Amygdala (tissue), 56 donors: ENCODE measurements at places on chromosomes 12 and 14.

DNA sequence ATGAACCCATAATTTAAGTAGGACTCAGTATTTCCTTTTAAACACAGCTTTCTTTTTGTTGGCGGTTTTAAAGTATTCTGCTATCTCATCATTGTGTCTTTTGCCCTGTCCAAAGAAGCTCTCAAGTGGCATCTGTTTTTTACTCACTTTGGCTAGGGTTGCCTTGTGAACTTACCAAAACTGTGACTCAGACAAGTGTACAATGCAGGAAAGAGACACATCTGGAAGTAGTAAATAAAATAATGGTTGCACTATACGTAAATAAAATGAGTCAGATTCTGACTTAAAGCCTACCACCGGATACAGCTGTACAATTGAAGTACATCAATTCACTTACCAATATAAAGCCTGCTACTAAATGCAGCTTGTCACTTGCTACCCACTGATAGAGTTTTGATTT, 619.2 kb upstream of the LRFN5 start:
- no peak for DNase-seq

DNA sequence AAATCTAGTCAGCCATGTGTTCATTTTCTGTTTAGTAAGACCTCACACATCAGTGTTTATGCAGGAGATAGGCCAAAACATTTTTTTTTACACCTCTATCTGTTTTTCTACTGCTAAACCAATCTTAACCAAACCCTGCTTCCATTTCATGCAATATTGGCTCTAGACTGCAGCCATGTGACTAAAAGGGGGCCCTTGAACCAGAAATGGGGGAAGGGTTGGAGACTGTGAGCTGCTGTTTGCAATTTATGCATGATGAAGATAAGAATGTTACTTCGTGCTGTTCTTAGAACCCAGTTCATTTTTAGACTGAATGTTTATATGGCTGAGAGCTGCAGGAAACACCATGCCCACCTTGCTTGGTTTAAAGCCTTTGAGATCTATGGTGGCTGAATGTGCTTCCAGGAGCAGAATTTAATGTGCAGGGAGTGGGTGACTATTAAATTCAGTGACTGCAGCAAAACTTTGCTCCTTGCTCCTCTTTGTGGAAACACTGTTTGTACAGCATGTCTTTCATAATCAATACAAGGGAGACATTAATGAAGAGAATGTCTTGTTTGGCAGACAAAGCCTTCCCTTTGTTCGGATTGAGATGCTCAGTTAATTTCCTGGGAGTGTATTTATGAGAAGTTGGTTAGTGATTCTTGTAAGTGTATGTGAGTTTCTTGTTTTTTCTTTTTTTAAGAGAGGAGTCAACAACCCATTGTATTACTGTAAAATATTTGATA, 53.6 kb downstream of the CHST11 start:
- DNase-seq = no peak

GRCh38 chr14:76918256-76918781, 92.1 kb downstream of the LRRC74A start:
- no peak for DNase-seq

GRCh38 chr12:40650038-40650704, 42.1 kb upstream of the CNTN1 start:
- DNase-seq = no peak

DNA sequence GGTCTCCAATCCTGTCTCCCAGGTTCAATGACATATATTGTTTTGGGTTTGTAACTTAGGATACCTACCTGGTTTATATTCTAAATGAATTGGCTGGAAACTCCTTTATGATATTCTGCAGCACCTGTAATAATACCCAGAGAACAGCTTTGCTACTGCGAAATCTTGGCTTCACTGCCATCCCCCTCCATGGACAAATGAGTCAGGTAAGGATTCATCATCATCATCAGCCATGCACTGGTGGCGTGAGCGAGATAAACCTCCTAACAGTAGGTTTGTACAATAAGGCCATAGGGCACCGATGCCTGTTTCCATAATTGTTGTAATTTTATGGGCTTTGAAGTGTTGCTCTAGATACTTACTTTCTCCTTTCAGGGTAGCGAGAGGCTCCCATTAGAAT, 10.7 kb downstream of the DDX47 start:
- no peak for DNase-seq

- no peak for DNase-seq
These were observed 174.8 kb upstream of the CDKN3 start for GRCh38 chr14:54221971-54222370.

- no peak for DNase-seq
These were observed 38.8 kb upstream of the TMCC3 start for GRCh38 chr12:94689002-94689645.

- no peak for DNase-seq
These were observed 14.1 kb downstream of the STAB2 start for GRCh38 chr12:103600967-103601728.

DNA sequence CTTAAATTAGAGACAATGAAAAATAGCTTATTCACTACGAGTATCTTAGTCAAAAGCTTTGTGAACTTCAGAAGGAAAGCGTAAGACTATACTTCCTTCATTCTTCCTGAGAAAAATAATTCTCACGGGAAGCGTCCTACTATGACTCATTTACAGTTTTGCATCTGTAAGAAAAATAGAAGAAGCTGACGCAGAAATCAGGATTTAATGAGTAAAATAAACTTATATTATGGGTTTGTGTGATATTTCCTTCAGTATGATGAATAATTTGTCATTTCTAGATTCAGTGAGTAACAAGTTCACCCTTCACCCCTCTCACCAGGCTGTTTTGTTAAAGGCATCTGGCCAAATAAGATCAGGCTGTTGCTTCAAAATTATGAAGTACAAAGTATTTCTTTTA, 17.8 kb upstream of the PDE3A start:
- no peak for DNase-seq

- DNase-seq = no peak
These were observed 153.8 kb downstream of the MED13L start for GRCh38 chr12:116123451-116124258.

- DNase-seq = no peak
These were observed at the start of gene CYP27B1 for GRCh38 chr12:57766464-57767304. Gene CYP27B1, minus strand, starts transcription at chr12:57767078. Its CDS starts 37 bp downstream, at chr12:57767041.
